Neuronal stem cell (in vitro differentiated cells): ENCODE measurements at places on chromosomes 4 and X.
A peak's percentile ranks its signal among the peaks of the same experiment; 100 is the strongest.

DNA sequence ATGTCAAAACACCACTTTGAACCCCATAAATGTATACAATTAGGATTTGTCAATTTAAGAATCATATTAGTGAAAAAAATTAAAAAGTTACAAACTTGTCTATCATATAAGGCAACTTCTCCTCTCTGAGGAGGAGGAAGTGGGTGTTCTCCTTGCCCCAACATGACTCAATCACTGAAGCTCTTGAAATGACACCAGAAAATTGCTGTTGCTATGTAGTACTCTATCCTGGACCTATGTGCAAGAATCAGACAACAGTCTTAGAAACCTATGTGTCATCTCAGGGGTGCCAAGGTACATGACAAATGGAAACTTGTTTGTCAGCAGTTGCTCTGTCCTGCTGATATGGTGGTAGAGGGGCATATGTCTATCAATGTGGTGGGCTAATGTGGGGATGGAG lies 47.7 kb downstream of the HMGB3 start:
- no peak for DNase-seq

GRCh38 chr4:172813359-172813923 lies 355.2 kb upstream of the GALNT7 start:
- no peak for DNase-seq

GRCh38 chrX:40433160-40433559 lies 147.6 kb upstream of the ATP6AP2 start:
- DNase-seq, result no peak

DNA sequence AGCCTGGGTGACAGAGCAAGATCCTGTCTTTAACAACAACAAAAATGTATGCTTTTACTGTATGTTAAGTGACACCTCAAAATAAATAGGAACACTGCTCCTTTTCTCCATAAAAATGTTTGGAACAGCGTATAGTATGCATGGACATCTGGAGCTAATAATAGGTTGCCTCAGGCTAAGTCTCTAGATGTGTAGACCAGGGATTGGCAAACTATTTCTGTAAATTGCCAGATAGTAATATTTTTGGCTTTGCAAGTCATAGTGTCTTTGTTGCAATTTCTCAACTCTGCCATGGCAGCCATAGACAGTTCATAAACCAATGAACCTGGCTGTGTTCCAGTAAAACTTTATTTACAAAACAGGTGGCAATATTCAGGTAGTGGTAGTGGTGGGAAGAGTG lies 76.6 kb upstream of the CBLL2 start:
- no peak for DNase-seq

DNA sequence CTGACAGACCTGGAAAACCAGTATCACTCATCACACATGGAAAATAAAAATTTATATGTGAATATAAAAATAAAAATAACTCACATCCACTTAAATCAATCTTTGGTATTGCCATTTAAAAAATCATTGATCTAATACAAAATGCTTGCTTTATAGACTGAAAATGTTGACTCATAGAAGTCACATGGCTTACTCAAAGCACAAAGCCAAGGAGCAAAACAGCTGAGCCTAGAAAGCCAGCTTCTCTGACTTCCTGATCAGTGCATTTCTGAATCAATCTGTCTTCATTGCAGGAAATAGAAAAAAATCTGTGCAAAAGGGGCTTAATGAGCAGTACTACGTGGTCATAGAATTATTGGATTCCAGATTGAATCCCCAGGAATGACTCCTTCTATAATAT lies 176.9 kb upstream of the HS3ST1 start:
- no peak for DNase-seq

DNA sequence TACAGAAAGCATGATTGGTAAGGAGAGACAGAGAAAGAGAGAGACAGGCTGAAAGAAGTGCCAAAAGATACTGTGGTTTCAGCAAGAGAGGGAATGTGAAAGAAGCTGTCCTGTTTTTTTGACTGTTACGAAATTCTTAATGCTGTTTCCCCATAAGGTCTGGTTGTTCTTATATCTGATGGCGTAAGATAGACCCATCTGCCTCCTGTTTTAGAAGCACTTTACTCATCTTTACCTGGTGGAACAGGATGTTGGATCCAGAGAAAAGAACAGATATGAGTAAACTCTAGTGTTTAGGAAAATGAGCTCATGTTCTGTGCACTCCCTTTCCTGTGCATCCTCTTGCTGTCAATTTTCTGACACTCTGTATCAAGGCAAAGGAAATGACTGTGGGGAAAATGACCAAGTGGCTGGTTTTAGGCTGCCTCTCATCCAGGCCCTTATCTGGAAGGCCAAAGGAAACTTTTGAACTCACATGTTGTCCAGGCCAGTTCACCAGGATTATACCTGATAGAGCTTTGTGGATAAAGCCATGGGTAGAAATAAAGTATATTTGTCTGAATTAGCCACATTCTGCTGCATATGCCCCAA lies 311.7 kb upstream of the HTR2C start:
- no peak for DNase-seq

GRCh38 chr4:1846580-1846979 lies 9.4 kb downstream of the LETM1 start:
- DNase-seq, result no peak

DNA sequence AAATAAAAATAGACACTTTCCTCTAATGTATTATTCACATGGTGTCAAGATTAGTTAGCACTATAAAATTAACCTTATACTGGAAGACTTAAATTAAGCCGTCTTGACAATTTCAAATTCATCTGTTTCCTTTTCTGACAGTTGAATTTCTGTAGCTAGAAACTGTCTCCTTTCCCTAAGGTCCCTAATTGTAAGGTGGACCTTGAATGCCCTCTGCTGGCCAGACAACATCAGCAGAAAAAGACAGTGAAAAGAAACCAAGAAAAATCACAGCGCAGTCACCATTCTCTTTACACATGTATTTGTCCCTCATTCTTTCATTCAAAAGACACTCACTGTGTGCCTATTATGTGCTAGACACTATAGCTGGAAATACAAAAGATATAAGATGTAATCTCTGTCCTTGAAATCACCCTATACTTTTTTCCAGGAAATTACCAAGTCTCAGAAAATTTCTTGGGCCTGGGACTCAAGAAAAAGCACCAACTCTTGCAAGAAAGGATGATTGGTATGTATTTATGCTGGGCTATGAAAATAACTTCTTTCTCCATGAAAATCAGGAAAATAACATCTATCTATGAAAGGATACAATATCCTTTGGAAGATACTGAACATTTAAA lies 32.7 kb upstream of the AMBN start:
- DNase-seq, result peak; percentile 57

DNA sequence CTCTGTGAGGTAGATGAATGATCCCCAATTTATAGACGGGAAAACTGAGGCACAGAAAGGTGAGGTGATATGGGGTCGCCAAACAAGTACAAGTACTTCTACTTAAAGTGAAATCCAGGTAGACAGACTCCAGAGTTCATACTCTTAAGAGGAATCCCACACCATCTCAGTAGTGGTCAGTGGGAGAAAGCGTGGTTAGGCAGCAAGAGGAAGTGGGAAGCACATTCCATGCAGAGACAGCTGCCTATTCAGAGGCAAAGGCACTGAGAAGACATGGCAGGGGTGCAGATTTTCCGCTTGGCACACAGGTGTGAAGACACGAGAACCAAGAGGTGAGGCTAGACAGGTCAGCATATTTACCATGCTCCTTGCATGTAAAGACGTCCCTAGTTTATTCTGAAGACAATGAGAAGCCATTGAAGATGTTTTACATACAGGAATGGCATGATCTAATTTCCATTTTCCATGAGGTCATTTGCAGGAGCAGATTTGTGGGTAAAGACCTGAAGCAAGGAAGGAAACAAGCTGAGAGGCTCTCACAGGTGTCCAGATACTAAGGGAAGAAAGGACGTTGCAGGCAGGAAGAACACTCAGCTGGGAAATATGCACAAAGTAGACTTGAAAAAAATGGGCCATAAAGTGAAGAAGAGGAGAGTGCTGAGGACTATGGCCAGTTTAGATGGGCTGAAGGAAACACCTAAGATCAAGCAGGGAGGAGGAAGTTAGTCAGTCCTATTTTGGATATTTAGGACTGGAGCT lies 17.3 kb upstream of the CLNK start:
- DNase-seq, result no peak

DNA sequence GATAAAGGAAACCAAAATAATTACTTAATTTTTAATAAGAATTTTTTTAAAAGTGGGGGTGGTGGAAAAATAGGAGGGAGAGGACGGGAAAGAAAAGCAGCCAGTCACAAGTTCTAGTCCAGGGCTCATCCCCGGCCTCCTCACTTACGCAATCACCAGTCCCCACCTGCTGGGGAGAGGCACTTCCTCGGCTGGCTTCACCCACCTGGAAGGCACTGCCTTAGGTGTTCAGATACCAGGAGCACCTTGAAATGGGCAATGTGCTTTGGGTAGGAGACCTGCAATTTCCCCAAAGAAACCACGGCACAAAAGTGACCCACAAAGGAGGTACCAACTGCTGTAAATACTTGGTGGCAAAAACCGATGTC lies 23.8 kb downstream of the AFAP1 start:
- DNase-seq, result no peak

- no peak for DNase-seq
Observed at GRCh38 chrX:41014776-41015360, 70.4 kb upstream of the USP9X start.

DNA sequence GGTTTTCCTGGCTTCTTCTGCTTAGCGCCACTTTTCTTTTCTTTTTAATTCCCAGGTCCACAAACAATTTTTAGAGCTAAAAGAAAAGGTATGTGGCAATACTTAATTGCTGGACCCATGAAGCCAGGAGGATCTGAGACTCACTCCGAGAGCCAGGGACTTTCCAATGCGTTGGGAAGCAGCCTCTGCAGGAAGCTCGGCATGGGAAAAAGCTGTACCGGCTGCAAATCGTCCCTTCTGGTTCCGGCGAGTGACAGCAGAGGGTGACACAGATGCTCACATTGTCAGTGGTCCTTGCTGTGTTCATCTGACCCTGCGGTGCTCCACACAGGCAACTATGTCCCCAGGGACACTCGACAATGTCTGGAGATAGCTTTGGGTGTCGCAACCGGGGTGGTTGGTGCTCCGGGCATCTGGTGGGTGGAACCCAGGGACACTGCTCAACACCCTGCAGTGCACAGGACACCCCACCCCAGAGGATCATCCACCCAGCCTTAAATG lies 164.0 kb downstream of the PRKX start:
- no peak for DNase-seq

DNA sequence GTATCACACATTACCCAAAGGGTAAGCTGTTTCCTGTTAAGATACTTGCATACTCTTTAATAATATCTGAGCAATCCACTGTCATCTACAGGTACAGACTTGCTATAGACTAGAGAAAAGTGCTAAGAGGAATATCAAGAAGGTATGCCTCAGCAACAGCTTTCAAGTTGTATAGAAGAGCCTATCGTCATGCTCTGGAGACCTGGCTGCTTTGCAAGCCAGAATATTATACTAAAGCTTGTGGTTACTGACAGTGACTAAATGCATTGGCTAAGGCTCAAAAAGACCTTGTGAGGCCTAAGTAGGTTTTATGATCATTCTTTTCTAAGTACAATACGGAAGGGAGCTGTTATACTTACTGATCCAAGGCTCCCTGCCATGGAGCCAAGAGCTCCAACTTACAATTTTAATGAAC lies 11.3 kb downstream of the LAMP2 start:
- no peak for DNase-seq

GRCh38 chrX:2370456-2370855 lies 130.3 kb downstream of the DHRSX start:
- DNase-seq, result no peak

DNA sequence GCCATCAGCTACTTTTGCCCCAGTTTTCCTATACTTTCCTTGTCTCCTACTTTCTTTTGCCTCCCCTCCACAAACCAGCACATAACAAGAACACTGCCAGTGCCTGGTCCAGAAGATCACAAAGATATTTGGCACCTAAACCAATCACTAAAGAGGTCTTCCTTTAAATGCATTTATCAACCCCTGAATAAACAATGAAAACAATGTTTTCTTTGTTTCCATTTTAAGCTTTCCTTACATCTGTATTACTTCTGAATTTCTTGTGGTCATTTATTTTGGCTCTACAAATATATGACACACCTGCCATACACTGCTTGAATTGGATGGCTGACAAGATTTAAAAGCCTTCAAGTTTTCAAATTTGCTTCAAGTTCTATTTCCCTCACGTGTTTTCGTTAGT lies 43.9 kb downstream of the MBNL3 start:
- no peak for DNase-seq

DNA sequence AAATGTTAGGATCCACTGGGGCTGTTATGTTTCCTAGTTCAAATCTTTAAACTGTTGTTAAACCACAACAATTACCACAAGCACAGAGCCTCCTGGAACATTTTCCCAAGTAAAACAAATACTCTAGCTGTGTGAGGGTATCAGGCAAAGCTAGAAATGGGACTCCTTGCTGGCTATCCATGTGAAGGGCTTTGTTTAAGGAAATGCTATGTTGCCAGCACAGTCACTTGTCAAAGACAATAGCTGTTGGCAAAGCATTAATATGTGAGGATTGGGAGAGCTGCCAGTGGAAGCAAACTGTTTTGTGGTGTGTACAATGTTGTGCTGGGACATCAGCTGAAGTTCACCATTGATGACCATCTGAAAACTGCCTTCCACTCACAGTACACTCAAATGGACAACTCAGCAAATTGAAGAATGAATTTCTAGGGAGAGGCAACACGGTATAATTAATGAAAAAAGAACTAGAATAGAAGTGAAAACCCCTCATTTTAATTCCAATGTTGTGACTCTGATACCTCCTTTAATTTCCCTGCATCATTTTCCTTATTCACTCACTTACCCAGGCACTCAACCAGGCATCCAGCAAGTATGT lies 100.8 kb downstream of the ANXA3 start:
- no peak for DNase-seq

DNA sequence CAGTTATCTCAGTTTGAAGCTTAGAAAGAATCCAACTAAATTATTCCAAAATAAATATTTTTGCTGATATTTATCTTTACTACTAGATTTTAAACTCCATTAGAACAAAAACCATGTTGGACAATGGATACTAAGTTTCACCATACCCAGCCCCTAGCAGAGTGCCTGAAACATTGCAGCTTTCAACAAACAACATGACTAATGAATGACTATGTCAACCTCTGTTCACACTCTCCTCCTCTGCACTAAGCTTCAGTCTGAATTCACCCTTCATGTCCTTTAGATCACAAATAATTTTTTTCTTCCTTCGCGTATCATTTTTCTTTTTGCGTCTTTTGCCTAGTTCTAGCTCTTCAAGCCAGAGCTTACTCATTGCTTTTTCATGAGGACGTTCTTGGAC lies 315.2 kb downstream of the PCDH10 start:
- no peak for DNase-seq

DNA sequence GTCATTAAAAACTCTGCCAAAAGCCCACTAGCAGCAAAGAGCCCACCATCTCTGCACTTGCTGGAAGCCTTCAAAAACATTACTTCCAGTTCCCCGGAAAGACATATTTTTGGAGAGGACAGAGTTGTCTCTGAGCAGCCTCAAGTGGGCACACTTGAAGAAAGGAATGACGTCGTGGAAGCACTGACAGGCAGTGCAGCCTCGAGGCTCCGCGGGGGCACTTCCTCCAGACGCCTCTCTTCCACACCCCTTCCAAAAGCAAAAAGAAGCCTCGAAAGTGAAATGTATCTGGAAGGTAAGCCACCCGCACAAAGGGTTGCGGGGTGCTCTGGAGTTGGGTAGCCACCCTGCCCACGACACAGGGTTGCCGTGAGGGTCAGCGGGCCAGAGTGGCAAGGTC lies 25.9 kb downstream of the OFD1 start:
- no peak for DNase-seq
